ENCODE measurements at places on chromosomes 7 and 10.

- no peak for DNase-seq
Observed at GRCh38 chr10:98456043-98456570, 9.4 kb upstream of the HPS1 start.

- DNase-seq: no peak
Observed at GRCh38 chr10:91357497-91357896, 52.6 kb upstream of the HECTD2 start.

GRCh38 chr10:88092973-88093372 lies 229.5 kb downstream of the PTEN start:
- DNase-seq: no peak

DNA sequence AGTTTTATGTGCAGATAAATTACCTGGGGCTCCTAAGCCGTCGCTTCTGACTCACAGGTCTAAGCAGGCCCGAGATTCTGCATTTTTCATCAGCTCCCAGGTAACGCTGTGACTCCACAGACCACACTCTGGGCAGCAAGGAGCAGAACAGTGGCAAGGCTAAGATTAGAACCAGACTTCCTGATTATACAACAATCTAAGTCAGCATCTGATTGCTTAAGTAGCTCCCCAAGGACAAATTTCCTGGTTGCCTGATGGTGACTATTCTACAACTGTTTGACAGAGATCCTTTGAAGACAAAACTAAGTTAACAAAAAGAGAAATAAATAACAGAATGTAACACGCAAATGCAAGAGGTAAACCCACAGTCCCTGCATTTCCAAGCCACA lies 69.0 kb downstream of the CREB3L2 start:
- no peak for DNase-seq

GRCh38 chr10:123936426-123936825 lies 44.8 kb upstream of the CPXM2 start:
- DNase-seq: no peak

GRCh38 chr10:88370713-88371112 lies 212.4 kb downstream of the RNLS start:
- DNase-seq: no peak

DNA sequence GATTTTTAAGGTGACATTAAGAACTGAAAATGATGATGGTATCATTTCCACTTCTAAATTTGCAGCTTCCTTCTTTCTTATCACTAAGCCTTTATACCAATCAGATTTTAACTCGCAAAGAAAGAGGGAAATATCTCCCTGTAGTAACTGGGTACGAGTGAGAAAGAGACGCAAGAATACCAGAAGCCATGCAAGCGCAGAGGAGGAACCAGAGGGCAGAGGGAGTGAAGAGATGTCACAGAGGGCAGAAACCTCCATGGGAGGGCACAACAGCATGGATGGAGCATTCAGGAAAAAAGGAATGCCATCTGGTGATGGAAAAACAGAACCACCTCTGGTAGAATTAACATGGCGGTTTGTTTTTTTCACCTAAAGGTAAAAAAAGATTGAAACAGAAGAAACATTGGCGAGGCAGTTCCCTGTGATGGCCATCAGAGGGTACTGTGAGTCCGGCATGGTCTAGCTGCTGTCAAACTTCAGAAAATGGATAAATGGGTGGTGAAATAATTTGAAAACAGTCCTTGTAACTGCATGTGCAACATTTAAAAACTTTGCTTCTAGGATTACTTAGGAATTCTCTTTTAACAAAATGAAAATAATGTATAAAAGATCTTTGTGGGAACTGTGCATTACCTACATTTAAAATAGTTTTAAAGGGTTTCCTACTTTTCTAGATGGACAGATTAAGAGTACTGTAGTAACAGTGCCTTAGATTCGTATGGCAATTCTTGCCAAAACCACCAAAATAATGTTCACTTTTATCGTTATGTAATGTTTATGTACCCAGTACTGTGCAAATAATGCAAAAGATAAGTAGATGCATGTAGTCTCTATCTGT lies 91.8 kb downstream of the ARHGAP12 start:
- no peak for DNase-seq

Data from uterus (tissue), 4 donors.